ENCODE measurements at places on chromosomes 6 and 20.

DNA sequence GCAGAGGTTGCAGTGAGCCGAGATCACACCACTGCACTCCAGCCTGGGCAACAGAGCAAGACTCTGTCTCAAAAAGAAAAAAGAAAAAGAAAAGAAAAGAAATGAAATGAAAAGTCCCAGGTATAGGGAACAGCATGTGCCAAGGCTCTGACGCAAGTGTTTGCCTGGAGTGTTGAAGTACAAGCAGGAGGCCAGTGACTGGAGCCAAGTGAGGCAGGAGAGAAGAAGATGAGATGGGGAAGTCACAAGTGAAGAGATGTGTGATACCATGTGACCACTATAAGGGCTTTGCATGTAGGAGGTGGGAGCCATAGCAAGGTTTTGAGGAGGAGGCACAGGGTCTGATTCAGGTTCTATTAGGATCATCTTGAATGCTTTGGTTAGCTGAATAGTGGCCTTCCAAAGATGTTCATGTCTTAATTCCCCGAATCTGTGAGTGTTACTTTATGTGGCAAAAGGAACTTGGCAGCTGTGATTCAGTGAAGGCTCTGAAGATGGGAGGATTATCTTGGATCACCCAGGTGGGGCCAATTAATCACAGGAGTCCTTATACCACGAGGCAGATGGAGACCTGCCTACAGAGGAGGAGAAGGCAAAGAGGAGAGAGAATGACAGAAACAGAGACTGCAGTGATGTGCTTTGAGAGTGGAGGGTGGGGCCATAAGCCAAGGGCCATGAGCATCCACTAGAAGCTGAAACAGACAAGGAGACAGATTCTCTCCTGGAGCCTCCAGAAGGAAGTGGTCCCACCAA is 91.1 kb upstream of the PTPN1 start:
- DNase-seq: no peak

GRCh38 chr6:39314273-39314795 is at the start of gene KCNK17:
TSS of gene KCNK17 (minus strand) at chr6:39314419. CDS start at chr6:39314320, 99 bp downstream.
- DNase-seq: no peak

DNA sequence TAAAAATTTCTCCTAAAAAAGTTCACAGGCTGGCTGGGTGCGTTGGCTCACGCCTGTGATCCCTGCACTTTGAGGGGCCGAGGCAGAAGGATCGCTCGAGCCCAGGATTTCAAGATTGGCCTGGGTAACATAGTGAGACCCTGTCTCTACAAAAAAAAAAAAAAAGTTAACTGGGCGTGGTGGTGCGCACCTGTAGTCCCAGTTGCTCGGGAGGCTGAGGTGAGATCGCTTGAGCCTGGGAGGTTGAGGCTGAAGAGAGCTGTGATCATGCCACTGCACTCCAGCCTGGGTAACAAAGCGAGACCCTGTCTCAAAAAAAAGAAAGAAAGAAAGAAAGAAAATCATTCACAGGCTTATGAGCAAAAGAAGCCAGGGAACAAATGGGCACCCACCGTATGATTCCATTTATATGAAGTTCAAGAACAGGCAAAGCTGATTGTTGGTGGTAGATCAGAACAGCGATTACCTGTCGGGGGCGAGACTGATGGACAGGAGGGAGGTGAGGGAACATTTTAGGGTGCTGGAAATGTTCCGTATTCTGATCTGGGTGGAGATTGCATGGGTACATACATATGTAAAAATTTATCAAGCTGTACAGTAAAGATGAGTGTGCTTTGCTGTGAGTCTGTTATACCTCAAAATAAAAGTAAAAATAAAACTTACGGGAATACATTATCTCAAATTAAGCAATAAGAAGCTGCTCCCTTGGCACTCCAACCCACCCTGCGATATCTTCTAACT is 77.1 kb downstream of the FGD2 start:
- no peak for DNase-seq

GRCh38 chr6:38487423-38487822 is 152.3 kb downstream of the BTBD9 start:
- no peak for DNase-seq

DNA sequence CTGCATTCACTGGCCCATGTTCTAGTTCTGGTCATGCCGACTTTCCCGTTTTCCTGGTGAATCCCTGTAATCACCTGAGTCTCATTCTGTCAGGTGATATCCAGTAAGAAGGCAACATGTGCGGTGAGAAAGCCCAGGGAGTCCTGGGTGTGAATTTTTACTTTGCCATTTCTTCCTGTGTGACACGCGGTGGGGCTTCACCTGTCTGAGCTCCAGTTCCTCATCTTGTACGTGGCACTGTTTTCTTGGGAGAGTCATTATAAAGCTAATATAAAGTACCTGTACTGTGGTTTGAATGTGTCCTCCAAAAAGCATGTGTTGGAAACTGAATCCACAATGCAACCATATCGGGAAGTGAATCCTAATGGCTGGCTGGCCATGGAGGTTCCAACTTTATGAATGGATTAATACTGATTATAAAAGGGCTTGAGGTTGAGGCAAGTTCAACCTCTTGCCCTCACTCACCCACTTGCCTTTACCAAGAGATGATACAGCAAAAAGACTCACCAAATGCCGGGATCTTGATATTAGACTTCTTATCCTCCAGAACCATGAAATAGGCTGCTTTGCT is 5.1 kb downstream of the HLA-E start:
- DNase-seq: no peak

- no peak for DNase-seq
These were observed 7.3 kb downstream of the DLGAP4 start for GRCh38 chr20:36313476-36313875.

GRCh38 chr6:51021171-51021570 is 202.5 kb downstream of the TFAP2B start:
- no peak for DNase-seq

DNA sequence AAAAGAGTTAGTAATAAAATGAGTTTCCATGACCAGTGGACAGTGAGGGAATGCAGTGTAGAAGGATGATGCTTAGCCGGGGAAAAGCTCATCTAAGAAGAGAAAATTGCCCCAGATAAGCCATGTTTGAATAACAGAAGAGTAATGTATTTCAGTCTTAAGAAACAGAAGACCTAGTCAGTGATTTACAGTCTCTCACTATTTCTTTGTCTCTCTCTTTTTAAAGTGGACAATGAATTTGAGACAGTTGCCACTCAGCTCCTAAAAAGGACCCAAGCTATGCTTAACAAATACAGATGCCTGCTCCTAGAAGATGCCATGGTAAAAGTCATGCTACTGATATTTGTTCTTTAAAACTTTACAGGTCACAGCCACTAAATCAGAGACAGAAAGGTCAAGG is 19.4 kb upstream of the RPL7L1 start:
- no peak for DNase-seq

DNA sequence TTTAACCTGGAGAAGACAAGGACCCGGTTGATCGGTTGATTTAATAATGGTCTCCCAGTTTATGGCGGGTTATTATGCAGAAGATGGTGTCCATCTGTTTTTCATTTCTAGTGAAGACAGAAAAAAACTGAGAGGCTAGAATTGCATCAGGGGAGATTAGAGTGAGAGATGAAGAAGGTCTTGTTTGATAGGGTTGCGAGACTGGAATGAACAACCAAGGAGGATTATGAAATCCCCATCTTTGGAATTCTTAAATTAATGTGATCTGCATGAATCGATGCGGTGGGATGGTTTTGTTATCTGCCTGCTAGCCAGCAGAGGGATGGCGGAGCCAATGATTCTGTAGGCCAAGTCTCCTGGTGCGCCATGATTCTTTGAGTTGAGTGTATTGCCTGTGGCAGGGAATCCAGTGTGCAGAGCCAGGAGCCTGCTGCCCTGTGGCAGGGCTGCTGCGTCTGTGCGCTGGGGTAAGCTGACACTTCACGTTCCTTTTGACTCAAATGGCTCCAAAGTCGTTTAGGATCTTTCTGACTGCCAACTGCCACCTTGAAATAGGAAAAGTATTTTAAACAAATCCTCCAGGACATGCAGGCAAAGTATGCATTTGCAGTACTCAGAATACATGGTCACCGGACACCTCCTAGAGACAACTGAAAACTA is 200.1 kb downstream of the CLIC5 start:
- DNase-seq: no peak

DNA sequence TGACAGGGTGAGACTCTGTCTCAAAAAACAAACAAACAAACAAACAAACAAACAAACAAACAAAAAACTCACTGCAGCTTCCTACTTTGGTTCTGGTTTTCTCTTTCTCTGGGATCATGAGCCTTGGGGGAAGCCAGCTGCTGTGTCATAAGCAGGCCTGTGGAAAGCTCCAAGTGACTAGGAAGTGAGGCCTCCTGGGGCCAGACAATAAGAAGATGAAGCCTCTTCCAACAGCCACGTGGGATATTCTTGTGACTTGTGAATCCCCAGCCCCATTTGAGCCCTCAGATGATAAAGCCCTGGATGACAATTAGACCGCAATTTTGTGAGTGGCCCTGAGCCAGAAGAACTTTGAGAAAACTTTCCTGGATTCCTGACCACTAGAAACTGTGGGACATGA is 11.4 kb downstream of the HLA-A start:
- DNase-seq: no peak

- no peak for DNase-seq
These were observed 66.0 kb downstream of the KIZ start for GRCh38 chr20:21191839-21192238.

DNA sequence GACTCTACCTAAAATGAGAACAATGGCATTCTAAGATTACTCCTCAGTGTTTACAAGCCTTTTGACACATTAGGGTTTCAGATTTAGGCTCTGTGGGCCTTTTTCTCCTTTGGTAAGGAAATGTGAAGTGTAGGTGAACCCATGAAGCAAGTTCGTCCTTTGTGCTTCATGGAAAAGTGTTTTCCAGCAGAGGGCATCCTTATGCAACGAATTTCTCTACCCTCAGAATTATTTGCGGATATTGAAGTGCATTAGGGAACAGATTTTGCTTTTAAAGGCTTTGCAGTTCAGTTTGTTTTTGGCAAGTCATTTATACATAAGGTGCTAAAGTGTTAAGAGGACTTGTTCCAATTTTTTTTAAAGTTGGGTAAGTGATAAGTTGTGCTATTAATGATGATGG is 55.7 kb upstream of the FERMT1 start:
- DNase-seq: no peak

GRCh38 chr6:27250277-27251111 is 3.0 kb downstream of the PRSS16 start:
- no peak for DNase-seq

- no peak for DNase-seq
These were observed 476 bp downstream of the AAR2 start for GRCh38 chr20:36236786-36237121.

DNA sequence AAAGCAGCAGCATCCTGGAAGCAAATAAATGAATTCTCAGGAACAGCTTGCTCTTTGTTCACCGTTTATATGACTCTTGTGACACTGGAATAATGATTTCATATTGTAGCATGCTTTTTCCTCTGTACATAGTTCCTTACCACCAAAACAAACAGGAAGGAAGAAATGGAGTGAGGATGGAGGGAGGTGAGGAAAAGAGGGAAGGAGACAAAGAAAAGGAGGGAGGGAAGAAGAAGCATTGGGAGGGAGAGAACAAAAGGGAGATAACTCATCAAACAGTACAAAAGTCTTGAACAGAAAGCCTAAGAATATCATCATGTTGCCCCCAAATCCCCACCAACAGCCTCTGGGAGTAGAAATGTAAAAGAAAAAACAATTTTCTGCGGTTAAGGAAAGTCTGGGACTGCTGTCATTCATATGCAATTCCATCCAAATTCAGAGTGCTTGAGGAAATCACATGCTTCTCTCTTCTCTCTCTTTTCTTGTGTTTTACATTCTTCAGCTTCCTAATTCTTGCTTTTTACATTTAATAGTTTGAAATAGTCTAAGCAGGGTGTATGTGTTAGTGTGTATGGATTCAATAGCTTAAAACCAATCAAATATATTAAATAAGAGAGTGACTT is 81.5 kb downstream of the EPHA7 start:
- no peak for DNase-seq

GRCh38 chr6:116369964-116370759 is 585 bp upstream of the DSE start:
- DNase-seq: no peak

- no peak for DNase-seq
These were observed 228.6 kb upstream of the JARID2 start for GRCh38 chr6:15017261-15017660.

GRCh38 chr20:45361793-45362192 is 1.2 kb upstream of the SYS1 start:
- DNase-seq: no peak

GRCh38 chr6:90870561-90870960 is 283.7 kb upstream of the MAP3K7 start:
- no peak for DNase-seq

DNA sequence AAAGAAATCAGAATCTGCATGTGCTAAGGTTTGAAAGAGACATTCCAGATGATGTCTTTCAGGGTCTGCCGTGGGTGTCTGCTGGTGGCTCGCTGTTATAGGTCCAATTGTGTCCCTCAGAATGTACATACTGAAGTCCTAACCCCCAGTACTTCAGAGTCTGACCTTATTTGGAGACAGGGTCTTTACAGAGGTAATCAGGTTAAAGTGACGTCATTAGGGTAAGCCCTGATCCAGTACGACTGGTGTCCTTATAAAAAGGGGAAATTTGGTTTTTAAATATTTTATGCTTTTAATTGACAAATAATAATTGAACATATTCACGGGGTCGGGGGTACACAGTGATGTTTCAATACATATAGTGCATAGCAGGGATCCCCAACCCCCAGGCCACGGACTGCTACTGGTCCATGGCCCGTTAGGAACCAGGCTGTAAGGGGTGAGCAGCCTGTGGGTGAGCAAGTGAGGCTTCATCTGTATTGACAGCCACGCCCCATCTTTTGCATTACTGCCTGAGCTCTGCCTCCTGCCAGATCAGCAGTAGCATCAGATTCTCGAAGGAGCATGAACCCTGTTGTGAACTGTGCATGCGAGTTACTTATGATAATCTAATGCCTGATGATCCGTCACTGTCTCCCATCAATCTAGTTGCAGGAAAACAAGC is 33.2 kb upstream of the SLC22A23 start:
- no peak for DNase-seq

DNA sequence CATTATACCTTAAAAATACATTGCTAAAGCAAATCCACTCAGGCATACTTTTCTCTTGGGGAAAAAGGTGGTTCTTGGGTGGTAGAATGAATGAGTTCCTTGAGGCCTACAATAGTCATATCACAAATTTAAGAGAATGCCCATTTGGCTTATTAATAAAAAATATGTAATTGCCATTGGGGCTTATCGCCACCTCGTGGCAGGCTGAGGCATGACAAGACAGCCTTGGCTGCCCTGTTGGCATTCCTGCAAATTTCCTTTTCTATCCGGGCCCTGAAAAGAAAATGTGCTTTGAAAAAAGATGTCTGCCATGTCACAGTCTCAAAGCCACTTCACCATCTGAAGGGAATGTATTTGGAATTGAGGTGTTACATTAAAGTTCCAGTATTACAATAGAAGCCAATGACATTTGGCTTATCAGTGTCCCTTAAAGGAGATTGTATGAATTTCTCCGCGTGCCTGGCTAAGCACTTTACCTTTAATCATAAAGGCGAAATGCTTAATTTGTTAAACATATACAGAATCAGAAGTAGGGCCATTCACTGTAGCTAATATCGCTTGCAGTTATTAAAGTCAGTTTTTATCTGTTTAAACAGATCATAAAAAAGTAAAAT is 188.3 kb upstream of the ZFP64 start:
- DNase-seq: no peak

GRCh38 chr6:154222716-154223115 is 133.9 kb downstream of the IPCEF1 start:
- DNase-seq: no peak
